ENCODE measurements at places on chromosomes 2 and 18.

DNA sequence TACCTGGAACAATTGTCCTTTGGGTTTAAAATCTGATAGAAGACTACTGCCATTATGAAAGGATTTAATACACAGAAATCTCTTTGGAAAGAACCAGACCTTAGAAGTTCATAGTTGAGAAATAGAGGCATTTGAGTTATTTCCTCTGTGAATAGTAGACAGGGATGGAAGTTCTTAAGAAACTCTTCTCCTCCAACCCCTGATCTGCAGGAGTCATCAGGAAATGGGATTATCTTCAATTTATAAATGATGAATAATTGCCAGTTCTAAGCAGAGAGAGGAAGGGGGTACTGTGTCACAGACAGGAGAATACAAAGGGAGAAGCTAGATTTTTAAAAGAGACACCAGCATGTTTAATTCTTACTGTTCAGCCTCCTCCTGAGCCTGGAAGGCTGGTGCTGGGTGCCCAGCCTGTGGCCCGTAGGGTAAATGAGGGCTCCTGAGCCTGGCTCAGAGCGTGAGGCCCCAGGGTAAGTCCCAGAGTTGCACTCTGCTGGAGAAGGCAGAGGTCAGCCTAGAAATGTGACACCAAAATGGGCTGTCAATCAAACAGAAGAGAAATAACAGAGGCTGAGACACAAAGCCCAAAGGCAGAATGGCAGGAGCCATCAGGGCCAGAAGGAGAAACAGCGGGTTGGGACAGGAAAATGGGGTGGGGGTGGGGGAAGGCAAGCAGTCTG, 58.2 kb upstream of the PKDCC start:
- H3K27me3 ChIP-seq = peaks cover 7% of the 10 kb centered on the region
- no peak overlapping the region for H3K4me3 ChIP-seq
- H3K36me3 ChIP-seq = no peaks in the 10 kb centered on the region
- no peak for DNase-seq

GRCh38 chr2:61512768-61513398, 25.3 kb downstream of the XPO1 start:
- no peaks in the 10 kb centered on the region for H3K27me3 ChIP-seq
- peaks cover 54% of the 10 kb centered on the region for H3K36me3 ChIP-seq
- no peak overlapping the region for H3K27ac ChIP-seq
- DNase-seq = no peak

- DNase-seq = no peak
- no peaks in the 10 kb centered on the region for H3K27me3 ChIP-seq
- H3K36me3 ChIP-seq = no peaks in the 10 kb centered on the region
- H3K27ac ChIP-seq = no peak overlapping the region
These were observed 117.9 kb downstream of the NRP2 start for GRCh38 chr2:205800224-205800623.

DNA sequence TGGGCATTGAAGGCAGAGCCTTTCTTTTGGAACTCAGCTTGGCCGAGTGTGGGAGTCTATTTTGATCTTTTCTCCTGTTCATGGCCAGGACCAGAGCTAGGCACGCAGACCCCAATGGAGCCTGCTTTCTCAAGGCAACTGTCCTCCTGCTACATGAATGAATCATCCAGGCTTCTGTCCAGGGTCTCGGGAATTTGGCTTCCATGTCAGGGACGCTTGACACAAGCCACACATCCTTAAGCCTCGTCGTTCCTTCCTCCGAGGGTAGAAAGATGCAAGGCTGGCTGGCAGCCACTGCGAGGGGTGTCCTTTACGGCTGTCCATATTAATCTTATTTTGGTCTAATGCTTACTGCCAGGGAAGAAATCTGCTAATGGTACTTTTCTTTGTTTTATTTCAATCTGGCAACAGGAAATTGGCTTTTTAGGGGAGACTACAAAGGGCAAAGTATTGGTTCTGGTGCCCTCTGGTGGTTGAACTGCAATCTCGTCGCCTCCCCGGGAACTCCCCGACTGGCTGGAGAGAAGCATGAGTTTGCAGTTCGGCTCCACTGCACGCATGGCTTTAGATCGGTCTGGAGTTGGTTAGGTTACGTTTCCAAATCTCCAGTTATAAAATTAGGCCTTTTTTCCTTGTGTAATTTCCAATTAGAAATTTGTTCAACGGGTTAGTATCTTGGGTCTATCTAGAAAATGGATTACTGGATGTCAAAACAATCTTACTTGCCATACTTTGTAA, 135.2 kb downstream of the ALPK2 start:
- no peak overlapping the region for H3K27ac ChIP-seq
- peak; percentile 82 for DNase-seq
- H3K36me3 ChIP-seq = no peaks in the 10 kb centered on the region
- H3K4me3 ChIP-seq = peak overlapping the region; percentile 43
- no peaks in the 10 kb centered on the region for H3K27me3 ChIP-seq

DNA sequence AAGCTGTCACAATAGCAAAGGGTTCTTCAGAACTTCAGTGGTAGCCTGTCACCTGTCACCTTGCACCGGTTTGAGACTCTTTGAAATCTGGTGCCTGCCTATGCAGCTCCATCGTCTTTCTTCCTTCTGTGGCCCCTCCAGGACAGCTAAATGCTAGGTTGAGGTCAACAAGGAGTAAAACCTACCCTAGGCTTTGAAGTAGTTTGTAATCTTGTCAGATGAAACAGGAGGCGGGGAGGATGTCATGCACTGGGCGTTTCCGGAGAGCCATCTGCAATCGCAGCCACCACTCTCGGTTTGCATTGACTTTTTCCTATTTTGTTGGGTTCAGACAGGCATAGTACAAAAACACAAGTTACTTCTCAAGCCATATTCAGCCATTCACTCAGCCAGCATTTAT, 116.7 kb downstream of the LPIN1 start:
- DNase-seq = no peak
- H3K27ac ChIP-seq = no peak overlapping the region
- H3K36me3 ChIP-seq = no peaks in the 10 kb centered on the region
- H3K4me1 ChIP-seq = peaks cover 10% of the 10 kb centered on the region
- H3K4me3 ChIP-seq = no peak overlapping the region

- H3K27ac ChIP-seq = no peak overlapping the region
- no peak for DNase-seq
These were observed 36.9 kb downstream of the TRAK2 start for GRCh38 chr2:201414099-201415023.

DNA sequence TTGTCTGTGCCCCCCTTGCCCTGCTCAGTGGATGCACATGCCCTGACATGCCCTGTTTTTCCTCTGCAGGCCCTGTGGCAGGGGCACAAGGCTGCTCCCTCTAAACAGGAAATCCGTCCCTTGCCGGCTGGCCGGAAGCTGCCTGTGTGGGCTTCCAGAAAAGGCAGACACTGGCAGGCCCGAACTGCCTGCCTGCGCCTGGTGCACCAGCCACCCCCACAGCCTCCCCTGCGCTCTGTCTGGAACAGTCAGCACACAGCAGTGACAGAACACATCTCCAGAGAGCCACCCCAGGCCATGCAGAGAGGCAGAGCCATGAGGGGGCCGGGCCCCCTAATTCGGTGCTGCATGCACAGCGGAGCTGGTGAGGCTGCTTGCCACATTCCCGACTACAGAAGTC, 33.5 kb downstream of the LOXHD1 start:
- no peak overlapping the region for H3K27ac ChIP-seq
- no peak for DNase-seq
- H3K4me3 ChIP-seq = no peak overlapping the region
- H3K27me3 ChIP-seq = no peaks in the 10 kb centered on the region

- H3K4me1 ChIP-seq = no peaks in the 10 kb centered on the region
- no peak for DNase-seq
- H3K36me3 ChIP-seq = no peaks in the 10 kb centered on the region
- H3K27ac ChIP-seq = no peak overlapping the region
- H3K4me3 ChIP-seq = no peak overlapping the region
These were observed 7.0 kb upstream of the CLEC4F start for GRCh38 chr2:70827388-70827787.

DNA sequence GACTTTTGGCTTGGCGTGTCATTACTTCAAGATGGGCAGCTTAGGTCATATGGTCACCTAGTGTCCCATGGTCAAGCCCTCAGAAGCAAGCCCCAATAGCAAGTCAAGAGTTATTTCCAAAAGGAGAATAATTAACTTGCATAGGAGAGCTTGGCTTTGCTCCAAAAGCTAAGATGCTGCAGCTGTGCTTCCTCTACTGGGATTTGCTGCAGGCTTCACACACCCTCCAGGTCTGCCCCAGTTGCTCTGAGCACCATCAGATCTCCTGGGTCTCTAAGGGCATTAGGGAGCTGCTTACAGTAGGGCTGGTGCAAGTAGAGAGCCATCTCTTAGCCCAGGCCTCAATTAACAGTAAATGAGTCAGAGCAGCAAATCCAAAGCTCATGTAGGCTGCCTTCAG, 46.6 kb downstream of the THUMPD2 start:
- DNase-seq = no peak
- H3K4me1 ChIP-seq = 0 out of 2 replicates have a peak, but pooled peaks cover 1% of the 10 kb centered on the region
- H3K27me3 ChIP-seq = no peaks in the 10 kb centered on the region
- H3K4me3 ChIP-seq = no peak overlapping the region

GRCh38 chr2:225288986-225289385, 110.5 kb upstream of the NYAP2 start:
- no peak overlapping the region for H3K4me3 ChIP-seq
- H3K27me3 ChIP-seq = no peaks in the 10 kb centered on the region
- DNase-seq = no peak
- H3K27ac ChIP-seq = no peak overlapping the region
- no peaks in the 10 kb centered on the region for H3K4me1 ChIP-seq
- H3K36me3 ChIP-seq = no peaks in the 10 kb centered on the region

GRCh38 chr2:50952596-50952995, 79.3 kb downstream of the NRXN1 start:
- DNase-seq = peak; percentile 46
- peaks cover 29% of the 10 kb centered on the region for H3K4me1 ChIP-seq
- H3K27me3 ChIP-seq = no peaks in the 10 kb centered on the region
- peak overlapping the region; percentile 92 for H3K27ac ChIP-seq

DNA sequence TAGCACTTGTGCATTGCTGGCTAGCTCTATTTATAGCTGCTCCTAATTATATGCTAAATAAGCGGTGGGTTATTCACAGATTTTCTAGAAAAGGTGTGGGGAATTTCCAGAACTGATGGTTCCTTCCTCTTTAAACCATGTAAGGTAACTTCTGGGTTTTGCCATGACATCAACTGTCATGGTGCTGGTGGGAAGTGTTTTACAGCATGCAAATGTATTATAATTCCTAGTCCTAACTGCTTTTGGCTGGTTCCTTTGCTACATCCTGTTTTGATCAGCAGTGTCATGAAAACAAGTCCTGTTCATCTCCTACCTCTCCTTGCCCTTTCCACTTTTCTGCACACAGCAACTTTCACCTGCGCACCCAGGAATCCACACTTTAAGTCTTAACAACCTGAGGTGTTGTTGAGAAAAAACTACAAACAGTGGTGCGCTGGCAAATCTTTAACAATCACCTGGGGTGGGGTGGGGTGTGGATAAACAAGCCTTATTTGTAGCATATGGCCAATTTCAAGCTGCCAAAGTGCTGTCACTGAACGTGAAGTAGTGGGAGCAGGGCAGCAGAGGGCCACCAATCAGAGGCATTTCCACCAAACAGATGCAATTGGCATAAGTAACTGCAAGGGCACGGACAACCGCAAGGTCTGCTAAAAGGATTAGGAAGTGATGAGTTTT, 33.4 kb upstream of the SKOR2 start:
- H3K27ac ChIP-seq = no peak overlapping the region
- no peaks in the 10 kb centered on the region for H3K36me3 ChIP-seq
- H3K27me3 ChIP-seq = no peaks in the 10 kb centered on the region
- no peaks in the 10 kb centered on the region for H3K4me1 ChIP-seq
- H3K4me3 ChIP-seq = no peak overlapping the region

DNA sequence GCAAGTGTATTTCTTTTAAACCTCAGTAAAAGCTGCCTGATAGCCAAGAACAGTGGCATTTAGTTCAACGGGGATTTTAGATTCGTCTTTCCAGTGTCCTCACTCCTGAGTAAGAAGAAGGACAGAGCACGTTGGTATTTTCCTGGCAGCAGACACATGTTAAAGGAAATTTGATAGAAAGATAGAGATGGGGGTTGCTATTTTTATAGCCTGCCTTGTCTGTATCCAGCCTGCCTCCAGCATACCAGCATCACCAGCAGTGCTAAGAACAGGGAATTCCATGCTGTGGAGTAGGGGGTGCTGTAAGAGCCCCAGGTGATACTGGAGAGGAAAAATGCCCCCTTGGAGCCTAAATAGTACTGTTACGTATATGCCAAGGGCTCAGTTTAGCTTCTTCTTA, 1.1 kb upstream of the SMYD1 start:
- H3K27ac ChIP-seq = no peak overlapping the region
- H3K36me3 ChIP-seq = no peaks in the 10 kb centered on the region
- no peaks in the 10 kb centered on the region for H3K4me1 ChIP-seq
- H3K27me3 ChIP-seq = no peaks in the 10 kb centered on the region

- H3K36me3 ChIP-seq = no peaks in the 10 kb centered on the region
- no peak overlapping the region for H3K4me3 ChIP-seq
- no peaks in the 10 kb centered on the region for H3K4me1 ChIP-seq
These were observed 146.3 kb downstream of the CELF4 start for GRCh38 chr18:37419315-37419714.

- no peak for DNase-seq
- no peaks in the 10 kb centered on the region for H3K27me3 ChIP-seq
- H3K27ac ChIP-seq = no peak overlapping the region
- no peaks in the 10 kb centered on the region for H3K36me3 ChIP-seq
- no peak overlapping the region for H3K4me3 ChIP-seq
These were observed 2083.1 kb upstream of the PIK3C3 start for GRCh38 chr18:39871961-39872360.

GRCh38 chr2:216495656-216496055, 3.0 kb upstream of the RPL37A start:
- H3K36me3 ChIP-seq = peaks cover 16% of the 10 kb centered on the region
- no peak overlapping the region for H3K4me3 ChIP-seq
- H3K4me1 ChIP-seq = peaks cover 42% of the 10 kb centered on the region
- no peak for DNase-seq

DNA sequence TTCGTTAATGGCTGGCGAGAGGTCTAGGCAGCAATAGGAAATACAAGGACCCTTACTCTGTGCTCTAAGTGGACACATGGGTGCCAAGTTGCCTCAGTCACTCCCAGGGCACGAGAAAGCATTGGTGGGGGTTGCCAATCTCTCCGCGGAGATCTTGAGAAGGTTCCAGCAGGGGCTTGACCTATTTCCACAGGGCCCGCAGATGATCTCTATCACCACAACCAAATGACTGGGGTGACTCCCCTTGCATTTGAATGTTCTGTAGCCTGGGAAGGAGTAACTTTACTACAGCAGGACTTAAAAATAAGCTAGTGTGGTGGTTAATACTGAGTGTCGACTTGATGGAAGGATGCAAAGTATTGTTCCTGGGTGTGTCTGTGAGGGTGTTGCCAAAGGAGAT, 8.1 kb downstream of the CDC42EP3 start:
- DNase-seq = no peak
- no peak overlapping the region for H3K27ac ChIP-seq
- no peaks in the 10 kb centered on the region for H3K27me3 ChIP-seq
- peaks cover 3% of the 10 kb centered on the region for H3K4me1 ChIP-seq
- H3K36me3 ChIP-seq = peaks cover 12% of the 10 kb centered on the region

Data from PC-3 (cell line).